ENCODE measurements at places on chromosomes 1 and 21.

DNA sequence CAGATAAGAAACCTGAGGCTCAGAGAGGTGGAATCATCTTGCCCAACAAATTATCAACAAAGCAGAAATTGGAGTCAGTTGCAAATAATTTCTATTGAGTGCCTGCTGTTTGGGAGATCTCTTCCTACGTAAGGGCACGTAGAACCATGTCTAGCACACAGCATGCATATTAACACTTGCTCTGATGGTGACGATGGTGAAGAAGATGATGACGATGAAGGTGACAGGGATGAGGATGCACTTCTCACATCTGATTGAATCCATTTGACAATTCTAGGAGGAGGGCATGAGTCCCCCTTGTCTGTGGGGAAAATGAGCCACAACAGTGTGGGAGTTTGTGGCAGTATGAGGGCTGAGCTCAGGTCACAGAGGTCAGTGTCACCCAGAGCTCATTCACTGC lies 183.6 kb downstream of the HIVEP3 start:
- DNase-seq: no peak

DNA sequence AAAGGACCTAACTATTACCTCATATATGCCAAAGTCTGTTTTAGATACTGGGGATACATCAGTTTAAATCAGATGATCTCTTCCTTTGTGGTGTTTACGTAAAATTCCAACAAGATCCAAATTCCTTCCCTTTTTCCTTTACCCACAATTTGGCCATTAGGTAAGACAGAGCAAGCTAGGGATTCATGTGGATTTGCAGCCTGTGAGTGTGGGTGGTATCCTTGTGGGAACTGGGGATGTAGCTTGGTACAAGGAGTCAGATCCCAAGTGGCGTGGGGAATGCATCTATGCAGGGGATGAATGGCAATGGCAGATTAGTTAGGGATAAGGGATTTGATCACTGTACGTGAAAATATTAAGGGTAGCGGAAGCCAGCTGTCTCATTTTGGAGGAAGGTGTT lies 9.8 kb upstream of the STRIP1 start:
- no peak for DNase-seq

DNA sequence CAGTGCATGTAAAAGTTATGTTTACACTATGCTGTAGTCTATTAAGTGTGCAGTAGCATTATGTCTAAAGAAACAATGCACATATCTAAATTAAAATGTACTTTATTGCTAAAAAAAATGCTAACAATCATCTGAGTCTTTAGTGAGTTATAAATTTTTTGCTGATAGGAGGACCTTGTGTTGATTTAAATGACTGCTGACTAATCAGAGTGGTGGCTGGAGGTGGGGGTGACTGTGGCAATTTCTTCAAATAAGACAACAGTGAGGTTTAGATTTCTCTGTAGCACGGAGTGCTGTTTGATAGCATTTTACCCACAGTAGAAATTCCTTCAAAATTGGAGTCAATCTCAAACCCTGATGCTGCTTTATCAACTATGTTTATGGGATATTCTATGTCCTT lies 37.0 kb downstream of the HS2ST1 start:
- no peak for DNase-seq

- DNase-seq: no peak
Observed at GRCh38 chr1:86861424-86861823, 52.5 kb downstream of the SELENOF start.

GRCh38 chr1:15749399-15750291 lies 7.3 kb downstream of the TMEM82 start:
- DNase-seq: no peak

DNA sequence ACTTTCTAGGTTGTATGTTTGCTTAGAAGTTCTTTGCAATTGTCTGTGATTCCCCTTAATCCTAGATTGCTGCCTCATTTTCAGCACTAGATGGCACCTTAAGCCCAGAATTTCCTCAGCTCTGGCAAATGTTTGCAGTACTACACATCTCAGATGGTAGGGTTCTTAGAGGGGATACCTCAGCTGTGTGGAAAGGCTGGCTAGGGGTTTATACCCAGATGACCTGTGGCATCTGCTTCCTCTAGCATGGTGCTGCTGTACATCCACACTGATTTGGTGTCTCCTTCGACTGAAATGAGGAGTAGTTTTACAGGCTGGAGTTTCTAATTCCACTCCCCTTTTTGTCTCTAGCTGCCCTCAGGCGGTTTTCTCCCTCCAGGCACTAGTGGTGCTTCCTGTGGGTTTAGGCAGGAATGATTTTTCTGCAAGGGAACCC lies 23.5 kb downstream of the ASB17 start:
- DNase-seq: peak; percentile 32

GRCh38 chr21:46048926-46049889 lies 48.7 kb upstream of the COL6A2 start:
- DNase-seq: no peak

GRCh38 chr21:35424122-35424521 lies 375.0 kb upstream of the RUNX1 start:
- DNase-seq: no peak

DNA sequence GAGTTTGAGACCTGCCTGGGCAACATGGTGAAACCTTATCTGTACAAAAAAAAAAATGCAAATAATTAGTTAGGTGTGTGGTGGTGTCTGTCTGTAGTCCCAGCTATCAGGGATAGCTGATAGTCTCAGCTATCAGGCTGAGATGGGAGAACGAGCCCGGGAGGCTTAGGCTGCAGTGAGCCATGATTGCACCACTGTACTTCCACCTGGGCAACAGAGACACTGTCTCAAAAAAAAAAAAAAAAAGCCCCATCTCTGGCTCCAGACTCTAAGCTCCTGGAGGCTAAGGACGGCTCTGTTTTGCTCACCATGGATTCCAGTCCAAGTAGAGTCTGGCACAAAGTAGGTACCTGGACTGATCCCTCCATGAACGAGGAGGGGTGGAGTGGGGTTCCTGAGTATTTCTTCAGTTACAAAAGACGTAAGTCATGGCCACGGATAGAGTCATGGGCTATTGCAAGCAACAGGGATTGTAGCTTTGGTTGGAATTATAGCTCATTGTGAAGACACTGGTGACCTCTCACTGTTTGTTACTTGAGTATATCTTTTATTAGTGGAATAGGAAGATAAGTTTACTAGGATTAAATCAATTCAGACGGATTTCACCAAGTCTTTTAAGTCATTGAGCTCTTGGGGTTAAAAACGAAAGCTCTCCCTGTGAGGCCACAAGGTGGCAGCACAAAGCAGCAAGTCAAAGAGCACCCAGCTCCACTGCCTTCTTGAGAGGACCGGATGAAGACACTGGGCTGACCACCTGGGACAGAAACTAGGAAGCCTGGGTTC lies 35.6 kb upstream of the TMEM61 start:
- DNase-seq: no peak

DNA sequence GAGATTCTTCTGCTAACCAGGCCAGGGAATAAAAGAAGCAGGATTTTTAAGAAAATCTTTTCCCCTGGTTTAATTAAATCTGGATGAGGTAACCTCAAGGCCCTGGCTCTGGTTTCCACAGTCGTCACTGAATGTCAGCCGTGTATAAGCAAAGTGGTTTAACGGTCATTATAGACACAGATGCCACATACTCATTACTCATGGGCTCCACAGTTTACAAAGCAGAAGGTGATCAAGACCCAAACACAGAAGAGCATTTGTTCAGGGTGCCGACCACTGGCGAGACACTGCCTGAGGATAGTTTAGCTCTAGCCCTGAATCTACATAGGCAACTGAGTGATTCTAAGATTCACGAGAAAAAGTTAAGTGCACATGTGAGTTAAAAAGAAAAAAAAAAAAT lies 27.8 kb upstream of the RAP1GAP start:
- no peak for DNase-seq

DNA sequence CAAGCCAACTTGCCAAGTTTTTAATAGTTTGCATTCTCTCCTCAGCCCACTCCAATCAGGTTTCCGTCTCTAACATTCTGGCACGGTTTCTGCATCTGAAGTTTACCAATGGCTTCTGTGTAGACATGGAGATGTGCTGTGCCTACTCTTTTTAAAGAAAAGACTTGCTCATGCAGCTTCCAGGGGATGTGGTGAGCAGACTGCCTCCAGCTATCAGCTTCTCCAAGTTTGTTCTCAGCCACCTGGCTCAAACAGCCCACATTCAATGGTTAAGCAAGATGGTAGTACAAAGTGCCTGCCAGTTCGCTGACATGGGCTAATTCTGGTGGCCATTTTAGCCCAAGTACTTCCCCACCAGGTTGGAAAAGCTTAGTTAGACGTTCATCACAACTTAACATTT lies 465.3 kb downstream of the NEGR1 start:
- no peak for DNase-seq

GRCh38 chr1:246106342-246106763 lies 400.7 kb downstream of the SMYD3 start:
- DNase-seq: no peak

DNA sequence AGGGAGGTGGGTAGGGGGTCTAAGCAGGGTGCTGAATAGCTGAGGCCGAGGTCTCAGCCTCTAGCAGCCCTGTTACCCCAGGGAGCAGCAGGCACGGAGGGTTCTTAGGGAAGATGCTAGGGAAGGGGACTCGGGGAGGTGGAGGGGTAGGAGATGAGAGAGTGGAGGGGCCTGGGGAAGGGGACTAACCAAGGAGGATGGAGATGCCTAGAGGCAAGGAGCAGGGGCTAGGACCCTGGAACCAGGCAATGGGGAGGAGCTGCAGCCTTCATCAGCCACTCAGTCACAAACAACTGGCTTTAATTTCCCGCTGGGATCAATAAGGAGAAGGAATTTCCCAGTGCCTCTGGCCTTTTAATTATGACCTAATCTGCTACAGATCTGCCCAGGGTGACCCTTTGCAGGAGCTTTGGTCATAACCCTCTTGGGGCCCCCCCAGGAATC lies 2.9 kb upstream of the CRABP2 start:
- DNase-seq: no peak

DNA sequence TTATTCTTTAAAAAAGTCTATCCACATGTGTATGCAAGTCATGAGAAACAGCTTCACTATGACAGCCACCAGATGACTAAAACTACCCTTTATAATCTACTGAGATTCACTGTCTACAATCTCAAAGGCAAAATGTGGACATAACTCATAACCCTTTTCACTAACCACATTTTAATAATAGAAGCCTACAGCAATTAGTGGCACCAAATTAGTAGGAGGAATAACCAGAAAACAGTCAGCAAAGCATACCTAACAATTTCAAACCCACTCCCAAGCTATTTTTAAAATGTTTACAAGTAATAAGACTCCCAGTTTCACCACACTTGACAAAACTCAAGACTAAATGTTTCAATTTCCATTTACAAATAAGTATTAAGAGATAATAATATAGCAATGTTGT lies 442.9 kb downstream of the PTPRC start:
- no peak for DNase-seq

- DNase-seq: no peak
Observed at GRCh38 chr1:6688001-6688400, 13.6 kb downstream of the DNAJC11 start.

DNA sequence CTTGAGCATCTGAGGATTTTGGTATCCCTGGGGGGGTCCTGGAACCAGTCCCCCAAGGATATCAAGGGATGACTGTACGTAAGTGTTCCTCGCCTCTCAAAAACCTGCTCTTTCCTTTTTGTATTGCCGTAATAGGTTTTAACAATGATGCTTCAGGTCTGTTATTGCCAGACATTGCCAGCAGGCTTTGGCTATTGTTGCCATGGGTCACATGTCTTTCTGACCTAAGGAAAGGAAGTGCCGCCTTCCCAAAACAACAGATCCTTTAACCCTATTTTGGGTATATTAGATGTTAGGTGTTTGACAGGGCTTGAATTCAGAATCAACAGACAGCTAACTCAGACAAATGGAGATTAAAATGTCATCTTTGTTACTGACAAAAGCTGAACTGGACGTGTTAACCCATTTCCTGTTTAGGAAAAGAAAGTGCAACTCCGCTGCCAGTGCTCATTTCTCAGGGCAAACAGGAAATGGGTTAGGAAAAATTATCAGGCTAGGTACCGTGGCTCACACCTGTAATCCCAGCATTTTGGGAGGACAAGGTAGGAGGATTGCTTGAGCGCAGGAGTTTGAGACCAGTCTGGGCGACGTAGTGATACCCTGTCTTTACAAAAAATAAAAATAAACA lies 12.4 kb upstream of the PRPF38B start:
- DNase-seq: no peak

GRCh38 chr1:34827341-34827941 lies 32.1 kb downstream of the SMIM12 start:
- no peak for DNase-seq

GRCh38 chr1:158149175-158149574 lies 31.5 kb upstream of the CD1D start:
- no peak for DNase-seq

DNA sequence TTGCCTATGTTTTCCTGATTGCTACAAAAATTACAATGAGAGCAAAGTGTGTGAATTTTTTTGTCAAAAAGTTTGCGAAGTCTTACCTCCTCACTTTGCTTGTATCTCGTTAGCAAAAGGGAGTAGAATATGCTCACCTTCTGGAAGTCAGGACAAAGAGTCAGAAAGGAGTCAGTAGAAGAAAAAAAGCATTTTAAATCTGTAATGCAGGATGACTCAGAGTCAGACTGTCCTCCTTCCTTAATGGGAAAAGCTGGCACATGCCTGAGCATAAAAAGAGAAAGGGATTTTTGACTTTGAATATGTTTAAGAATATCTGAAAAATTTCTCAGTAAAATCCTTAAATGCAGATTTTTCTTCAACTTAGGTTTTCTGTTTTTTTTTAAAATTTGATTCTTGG lies 14.2 kb upstream of the VN1R5 start:
- DNase-seq: no peak

DNA sequence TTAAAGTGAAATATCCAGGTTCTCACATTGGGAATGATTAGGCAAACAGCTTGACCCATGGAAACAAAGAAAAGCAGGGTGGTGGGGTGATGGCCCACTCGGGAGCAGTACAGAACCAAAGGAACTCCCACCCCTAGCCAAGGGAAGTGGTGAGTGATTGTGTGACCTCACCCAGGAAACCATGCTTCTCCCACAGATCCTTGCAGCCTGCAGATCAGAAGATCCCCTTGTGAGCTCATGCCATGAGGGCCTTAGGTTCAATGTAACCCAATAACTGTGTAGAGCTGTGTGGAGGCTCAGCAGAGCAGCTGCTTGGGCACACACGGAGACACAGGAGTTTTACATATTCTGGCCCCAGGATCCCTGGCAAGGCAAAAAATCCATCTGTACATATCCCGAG lies 311.8 kb upstream of the DPYD start:
- DNase-seq: no peak

- no peak for DNase-seq
Observed at GRCh38 chr1:243416495-243416894, 160.7 kb downstream of the SDCCAG8 start.

- no peak for DNase-seq
Observed at GRCh38 chr1:61461406-61462384, 263.2 kb downstream of the TM2D1 start.

DNA sequence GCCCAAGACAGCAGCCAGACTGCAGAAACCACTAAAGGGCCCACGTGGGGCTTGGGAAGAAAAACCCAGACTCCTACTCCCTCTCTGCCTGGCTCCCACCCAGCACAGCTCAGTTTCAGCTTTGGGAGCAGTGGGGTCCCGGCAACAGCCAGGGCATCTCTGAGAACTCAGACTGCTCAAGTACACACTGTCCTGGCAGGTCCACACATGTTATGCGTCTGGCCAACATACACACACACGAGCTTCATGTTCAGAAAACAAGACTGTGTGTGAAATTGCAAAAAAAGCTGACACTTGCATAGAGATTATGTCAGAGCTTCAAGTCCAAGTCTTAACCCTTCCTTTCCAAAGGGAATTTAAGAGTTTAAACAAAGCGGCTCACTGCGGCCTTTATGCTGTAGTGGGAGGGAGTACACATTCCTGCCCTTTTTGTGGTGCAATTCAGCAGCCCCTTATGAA lies 136.6 kb upstream of the CD34 start:
- DNase-seq: peak; percentile 49

Data from spinal cord (tissue), 10 donors.